Omental fat pad (tissue), 4 donors: ENCODE measurements at places on chromosomes 7 and 10. TPM values are rescaled to one million over a fixed set of nuclear protein-coding genes. Genes with fewer than 3 reads are reported as not detected.

GRCh38 chr10:102410429-102411073, 8.0 kb downstream of the PSD start:
- DNase-seq, result no peak

DNA sequence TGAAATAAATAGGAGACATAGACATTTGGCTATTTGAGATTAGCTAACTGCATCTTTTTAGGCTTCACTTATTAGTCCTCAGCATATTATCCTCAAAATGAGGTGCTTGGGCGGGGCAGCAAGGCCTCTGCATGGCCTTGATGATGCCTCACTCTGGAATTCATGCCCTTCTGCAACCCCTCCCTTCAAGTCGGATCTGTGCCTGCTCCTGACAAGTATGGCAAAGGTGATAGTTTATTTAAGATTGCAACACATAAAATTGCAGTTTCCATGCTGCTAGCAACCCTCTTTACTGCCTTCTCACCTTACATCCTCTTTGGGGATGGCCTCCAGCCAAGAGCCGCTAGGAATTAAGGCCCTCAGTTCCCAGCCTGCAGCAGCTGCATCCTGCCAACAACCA, 241.3 kb upstream of the ADARB2 start:
- no peak for DNase-seq

GRCh38 chr7:44149571-44150465, 8.7 kb upstream of the MYL7 start:
- peak; percentile 16 for DNase-seq

DNA sequence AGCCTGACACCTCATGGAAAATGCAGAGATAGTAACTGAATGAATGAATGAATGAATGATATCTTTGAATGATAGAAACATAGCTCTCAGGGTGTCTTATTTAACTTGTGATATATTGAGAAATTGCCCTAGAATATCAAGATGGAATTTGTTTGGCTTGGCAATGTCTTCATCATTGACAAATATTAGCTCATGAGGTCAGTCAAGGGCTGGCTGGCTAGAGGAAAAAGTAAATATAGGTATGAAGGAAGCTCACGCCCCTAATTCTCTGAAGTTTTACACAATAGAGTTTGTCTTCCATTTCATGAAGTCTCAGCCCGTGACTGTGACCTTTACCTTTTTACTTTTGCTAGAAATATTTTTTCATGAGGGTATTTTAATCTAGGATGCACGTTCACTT, 305.2 kb downstream of the ADARB2 start:
- DNase-seq, result no peak

DNA sequence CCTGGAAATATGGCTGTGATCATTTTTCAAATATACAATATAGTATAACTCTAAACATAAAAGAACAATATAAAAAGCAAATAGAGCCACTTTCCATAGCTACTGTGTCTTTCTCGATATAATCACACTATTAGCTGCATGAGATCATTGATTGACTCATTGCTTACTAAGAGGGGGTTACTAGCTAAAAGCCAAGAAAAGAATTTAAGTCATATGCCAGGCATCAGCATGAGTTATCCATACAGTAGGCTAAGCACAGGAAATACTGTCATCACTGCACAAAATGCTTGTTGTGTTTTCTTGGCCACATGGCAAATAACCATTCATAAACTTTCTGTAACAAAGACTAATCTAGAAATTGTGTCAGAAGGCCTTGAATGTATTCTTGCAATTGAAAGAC, 18.8 kb upstream of the ABCB5 start:
- no peak for DNase-seq

- no peak for DNase-seq
Measured at GRCh38 chr10:58319599-58319998, 15.2 kb upstream of the UBE2D1 start.

DNA sequence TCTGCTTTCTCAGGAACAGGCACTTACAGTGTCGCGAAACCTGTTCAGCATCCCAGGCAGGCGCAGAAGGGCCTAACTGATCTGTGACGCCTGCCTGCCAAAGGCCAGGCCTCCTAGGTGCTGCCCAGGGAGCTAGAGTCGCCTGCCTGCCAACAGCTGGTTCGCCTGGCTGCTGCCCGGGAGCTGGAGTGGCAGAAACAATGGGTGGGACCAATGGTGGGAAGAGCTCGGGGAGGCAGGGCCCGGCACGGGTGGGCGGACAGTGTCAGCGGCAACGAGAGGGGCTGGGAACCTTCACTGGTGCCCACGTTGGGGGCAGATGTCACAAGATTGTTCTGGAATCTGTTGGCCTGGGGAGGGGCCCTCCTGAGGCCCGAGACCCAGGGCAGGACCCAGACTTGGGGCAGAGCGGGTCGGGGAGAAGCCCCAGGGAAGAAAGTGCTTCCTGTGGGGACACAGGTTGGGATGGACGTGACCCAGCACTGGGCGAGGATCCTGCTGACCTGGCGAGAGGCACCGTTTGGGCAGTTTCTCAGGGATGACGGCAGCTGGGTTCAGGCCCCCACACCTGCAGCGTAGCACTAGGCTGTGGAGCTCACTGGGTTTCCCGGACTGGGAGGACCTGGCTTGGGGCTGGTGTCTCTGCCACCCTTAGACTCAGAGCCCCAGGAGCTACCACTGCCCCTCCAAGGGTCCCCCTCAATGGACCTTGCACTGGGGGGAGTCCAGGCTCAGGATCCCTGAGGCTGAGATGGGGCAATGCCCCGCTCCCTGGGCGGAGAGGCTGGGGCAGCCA, 181.8 kb downstream of the ELFN1 start:
- no peak for DNase-seq

FAS gene
- 59.5 TPM for total RNA-seq

SPDYE8 gene
- not detected for total RNA-seq

GOLGA7B gene
- total RNA-seq, result 0.63 TPM

CC2D2B gene
- 0.56 TPM for total RNA-seq

ITGA8 gene
- total RNA-seq, result 2.2 TPM

OR2A12 gene
- total RNA-seq, result not detected
